ENCODE measurements at places on chromosomes 5 and 9.

DNA sequence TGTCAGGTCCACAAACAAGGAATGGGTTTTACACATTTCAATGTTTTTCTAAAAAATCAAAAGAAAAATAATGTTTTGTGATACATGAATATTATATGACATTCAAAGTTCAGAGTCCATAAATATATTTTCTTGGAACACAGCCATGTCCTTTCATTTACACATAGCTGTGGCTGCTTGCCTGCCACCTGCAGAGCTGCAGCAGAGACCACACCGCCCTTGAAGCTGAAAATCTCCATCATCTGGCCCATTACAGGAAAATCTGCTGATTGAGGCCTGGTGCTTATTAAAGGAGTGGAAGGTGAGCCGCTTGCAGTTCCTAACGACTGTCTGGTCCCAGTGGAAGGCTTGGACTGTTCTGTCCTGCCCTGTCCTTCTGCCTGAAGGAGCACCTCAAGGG, 232.6 kb upstream of the ADAMTS16 start:
- no peak for DNase-seq

GRCh38 chr5:76251656-76252055, 151.4 kb upstream of the IQGAP2 start:
- DNase-seq: no peak

DNA sequence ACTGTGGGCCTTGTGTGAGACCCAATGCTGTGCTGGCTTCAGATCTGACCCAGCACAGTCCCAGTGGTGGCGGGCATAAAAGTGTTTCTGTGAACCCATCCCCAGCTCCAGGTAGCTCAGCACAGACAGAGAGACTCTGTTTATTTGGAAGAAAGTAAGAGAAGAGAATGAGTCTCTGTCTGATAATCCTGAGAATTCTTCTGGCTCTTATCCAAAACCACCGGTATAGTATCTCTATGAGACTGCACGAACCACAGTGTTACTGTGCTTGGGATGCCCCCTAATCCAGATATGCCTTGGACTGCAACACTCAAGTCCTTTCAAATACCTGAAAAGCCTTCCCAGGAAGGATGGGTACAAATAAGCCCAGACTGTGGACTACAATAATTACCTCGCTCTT, 1660.8 kb upstream of the ACO1 start:
- no peak for DNase-seq

GRCh38 chr5:130978475-130978874, 186.6 kb downstream of the HINT1 start:
- no peak for DNase-seq

GRCh38 chr5:173778152-173778782, 109.9 kb upstream of the CPEB4 start:
- no peak for DNase-seq

DNA sequence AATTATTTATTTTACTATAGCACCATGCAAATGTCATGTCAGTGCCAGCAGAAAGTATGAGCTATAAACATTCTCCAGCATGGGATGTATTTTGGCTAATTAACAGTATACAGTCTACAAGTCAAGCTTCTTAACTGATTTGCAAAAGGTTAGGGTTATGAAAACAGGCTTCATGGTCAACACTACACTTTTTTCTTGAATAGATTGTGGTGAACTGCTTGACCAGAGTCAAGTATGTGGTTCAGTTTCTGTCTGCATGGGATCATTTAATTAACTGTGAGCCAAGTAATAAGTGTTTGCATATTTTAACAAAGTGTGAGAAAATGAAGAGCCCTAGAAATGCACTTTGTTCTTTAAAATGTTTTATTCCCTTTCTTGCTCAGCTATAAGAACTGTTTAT, 14.5 kb upstream of the GNAQ start:
- DNase-seq: no peak

DNA sequence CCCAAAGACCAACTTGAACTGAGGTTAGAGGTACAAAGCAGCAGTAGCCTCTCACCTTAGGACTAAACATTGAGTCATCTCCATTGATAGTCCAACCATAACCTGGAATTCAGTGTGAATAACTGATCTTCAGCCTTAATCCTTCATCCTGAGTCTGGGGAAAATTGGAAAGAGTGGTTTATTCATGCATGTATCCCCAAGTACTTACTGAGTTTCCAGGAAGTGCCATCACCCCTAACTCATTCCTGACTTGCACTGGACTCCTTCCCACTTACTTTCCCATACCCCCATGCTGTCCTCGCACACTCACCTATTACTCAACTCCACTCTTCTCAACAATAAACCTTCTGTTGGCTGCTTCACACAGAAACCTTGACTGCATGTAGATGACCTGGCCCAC, 161.4 kb upstream of the ZNF462 start:
- DNase-seq: no peak

- no peak for DNase-seq
Observed at GRCh38 chr5:67652201-67652600, 455.6 kb upstream of the CD180 start.

DNA sequence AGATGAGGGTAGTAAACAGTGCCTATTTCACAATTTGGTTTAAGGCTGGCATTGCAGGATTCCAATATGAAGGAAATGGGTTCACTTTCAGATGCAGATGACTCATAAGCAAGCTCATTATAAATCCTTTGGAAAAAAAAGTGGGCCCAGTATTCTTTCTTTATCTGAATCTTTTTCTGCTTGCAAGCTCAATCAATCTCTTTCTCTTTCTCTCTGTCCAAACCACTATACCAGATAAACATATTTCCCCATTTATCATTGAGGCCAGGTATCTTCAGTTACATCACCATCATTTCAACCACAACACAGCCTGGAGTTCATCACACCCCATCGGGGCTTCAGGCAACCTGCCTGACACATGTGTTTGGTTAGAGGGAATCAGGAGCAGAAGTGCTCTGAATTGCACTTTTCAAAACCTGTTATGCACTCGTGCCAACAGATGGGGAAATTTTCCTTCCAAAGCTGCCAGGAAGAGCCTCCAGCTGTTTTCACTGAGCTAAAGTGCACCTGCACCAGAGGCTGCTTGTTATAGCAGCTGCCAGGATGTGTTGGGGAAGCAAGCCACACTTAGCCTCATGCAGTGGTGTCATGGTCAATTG, 30.0 kb upstream of the MAMDC2 start:
- DNase-seq: no peak

GRCh38 chr9:6459718-6460117, 46.7 kb downstream of the UHRF2 start:
- DNase-seq: no peak

GRCh38 chr5:81209869-81210493, 23.1 kb upstream of the CKMT2 start:
- DNase-seq: no peak

DNA sequence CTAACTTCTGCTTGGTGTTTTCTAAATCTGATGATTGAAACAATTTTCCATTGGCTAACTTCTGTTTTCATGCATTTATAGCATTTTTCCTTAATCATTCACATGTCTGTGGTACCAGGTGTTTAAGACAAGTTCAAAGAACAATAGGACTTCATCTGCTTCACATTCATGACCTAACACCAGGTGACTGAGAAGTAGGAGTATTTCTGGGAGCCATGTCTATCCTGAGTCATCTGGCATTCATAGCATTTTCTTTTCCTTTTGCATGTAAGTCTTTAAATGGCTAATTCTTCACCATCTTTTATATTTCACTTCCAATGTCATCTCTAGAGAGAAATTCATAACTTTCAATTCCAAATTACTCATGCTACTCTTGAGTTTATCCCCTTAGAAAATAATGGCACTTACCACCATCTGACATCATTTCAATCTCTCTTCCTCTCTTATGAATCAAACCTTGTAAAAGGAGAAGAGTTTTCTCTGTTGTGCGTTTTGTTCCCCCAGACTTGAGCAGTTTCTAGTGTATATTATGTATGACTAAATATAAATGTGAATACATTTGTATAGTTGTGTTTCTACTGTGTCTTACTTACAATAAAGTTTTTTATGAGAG, 1196.1 kb upstream of the CDH9 start:
- no peak for DNase-seq

DNA sequence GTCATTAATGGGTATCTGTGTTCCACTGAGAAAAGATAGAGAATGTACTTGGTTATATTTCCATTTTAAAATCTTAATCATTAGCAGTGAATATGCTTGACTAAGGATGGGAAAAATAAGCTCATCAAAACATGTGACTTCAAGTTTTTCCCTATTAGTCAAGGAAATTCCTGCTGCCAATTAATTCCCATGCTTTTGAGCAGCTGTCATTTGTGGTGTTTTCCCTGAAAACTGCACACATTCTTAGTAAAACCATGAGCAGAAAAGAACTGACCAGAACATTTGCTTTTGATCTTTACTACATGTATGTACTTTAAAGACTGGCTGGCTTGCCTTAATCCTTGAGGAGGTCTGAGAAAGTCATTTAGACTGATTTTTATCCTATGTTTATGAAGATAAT, 75.2 kb downstream of the AOPEP start:
- DNase-seq: no peak

DNA sequence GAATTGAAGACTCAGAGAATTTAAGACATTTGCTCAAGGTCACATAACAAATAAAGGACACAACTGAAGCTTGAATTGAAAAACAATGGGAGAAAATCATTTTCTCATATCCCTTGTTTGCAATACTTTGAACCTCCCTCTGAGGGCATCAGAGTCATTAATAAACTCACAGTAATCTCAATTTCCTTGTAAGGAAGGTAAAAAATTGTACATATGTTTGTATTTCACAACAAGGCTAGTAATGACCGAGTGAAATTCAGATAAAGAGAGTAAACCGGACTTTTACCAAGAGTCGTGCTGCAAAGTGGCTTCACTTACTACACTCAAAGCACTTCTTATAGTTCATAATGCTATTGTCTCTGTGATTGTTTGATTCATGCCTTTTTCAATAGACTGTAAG, 665.0 kb downstream of the NR2F1-AS1 start:
- DNase-seq: no peak

DNA sequence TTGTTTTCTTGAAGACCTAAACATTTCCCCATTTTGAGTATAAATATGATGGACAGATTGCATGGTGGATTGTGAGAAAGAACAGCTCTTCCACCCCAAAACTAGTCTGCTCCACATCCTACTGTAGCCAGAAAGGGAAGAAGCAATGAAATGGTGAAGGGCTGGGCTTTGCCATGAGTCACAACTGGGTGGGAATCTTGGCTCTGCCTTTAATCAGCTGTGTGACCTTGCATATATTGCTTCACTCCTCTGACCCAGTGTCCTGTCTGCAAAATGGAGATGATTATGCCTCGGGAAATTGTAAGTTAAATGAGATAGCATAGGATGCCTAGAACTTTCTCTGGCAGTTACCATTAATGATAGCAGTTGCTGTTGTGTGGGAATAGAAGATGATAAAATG, 101.9 kb downstream of the PDE8B start:
- DNase-seq: no peak

- no peak for DNase-seq
Observed at GRCh38 chr5:78895616-78896015, 89.5 kb downstream of the ARSB start.

- DNase-seq: no peak
Observed at GRCh38 chr5:31913808-31914207, 260.3 kb downstream of the GOLPH3 start.

GRCh38 chr9:83472221-83472665, 66.0 kb downstream of the FRMD3 start:
- DNase-seq: no peak

DNA sequence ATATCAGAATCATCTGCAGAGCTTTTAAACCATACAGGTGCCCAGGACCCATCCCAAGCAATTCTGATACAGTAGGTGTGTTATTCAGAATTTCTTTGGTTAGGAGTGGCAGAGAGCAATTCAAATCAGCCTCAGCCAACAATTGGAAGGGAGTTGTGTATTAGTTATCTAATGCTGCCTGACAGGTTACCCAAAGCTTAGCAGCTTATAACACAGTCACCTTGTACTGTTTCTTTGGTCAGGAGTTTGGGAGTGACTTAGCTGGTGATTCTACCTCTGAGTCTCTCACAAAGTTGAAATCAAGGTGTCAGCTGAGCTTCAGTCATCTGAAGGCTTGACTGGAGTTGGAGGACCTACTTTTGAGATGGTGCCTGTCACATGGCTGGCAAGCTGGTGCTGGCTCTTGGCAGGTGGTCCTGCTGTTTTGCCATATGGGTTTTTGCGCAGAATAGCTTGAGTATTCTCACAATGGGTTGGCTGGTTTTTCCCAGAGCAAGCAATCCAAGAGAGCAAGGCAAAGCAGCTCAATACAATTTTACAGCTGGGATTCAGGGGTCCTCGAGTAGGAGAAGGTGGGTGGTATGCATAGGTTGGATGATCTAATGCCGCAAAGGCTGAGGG, 18.7 kb upstream of the CARNMT1 start:
- no peak for DNase-seq

GRCh38 chr5:38678076-38678475, 121.6 kb upstream of the LIFR start:
- DNase-seq: no peak

- no peak for DNase-seq
Observed at GRCh38 chr9:88738709-88739108, 203.7 kb downstream of the NXNL2 start.

- DNase-seq: no peak
Observed at GRCh38 chr5:127111112-127111511, 37.8 kb upstream of the C5orf63 start.

DNA sequence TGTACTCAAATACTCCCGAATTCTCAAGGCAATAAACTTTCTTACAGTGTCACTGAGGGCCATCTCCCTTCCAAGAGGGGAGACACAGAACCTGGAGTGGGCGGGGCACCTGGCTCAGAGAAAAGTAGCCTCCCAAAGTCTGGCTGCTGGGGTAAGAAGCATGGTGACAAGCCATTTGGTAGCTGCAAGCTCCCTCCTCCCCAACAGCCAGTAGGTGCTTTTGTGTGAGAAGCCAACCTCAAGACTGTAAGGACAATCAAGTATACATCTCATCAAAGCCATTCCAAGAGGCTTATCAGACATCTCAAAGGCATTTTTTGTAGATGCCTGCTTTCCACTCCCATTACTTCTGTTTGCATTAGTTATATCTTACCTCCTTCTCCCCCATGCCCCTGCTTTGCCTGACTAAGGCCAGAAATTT, 1.4 kb downstream of the DAB2 start:
- DNase-seq: no peak

GRCh38 chr5:72397836-72398235, 77.7 kb downstream of the PTCD2 start:
- DNase-seq: no peak

DNA sequence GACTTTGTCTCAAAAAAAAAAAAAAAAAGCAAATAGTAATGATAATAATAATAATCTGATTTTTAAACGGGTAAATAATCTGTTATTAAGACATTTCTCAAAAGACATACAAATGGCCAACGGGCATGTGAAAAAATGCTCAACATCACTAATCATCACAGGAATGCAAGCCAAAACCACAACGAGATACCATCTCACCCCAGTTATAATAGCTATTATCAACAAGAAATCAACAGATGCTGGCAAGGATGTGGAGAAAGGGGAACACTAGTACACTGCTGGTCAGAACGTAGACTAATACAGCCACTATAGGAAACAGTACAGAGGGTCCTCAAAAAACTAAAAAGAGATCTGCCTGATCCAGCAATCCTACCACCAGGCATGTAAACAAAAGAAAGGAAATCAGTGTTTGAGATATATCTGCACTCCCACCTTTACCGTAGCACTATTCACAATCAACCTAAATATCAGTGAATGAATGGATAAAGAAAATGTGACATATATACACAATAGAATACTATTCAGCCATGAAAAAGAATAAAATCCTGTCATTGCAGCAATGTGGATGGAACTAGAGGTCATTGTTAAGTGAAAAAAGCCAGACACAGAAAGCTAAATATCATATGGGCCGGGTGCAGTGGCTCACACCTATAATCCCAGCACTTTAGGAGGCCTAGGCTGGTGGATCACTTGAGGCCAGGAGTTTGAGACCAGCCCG, 24.9 kb downstream of the VAV2 start:
- no peak for DNase-seq

- DNase-seq: no peak
Observed at GRCh38 chr9:99753436-99753835, 68.2 kb upstream of the NR4A3 start.
